ENCODE measurements at places on chromosomes 13 and 19. TPM values are rescaled to one million over a fixed set of nuclear protein-coding genes. Genes with fewer than 3 reads are reported as not detected.

CGB5 gene
- not detected for polyA plus RNA-seq

TBCB gene
- 242 TPM for polyA plus RNA-seq

GRIK5 gene
- polyA plus RNA-seq = 8.9 TPM

LHFPL6 gene
- 33.0 TPM for polyA plus RNA-seq

C13orf46 gene
- polyA plus RNA-seq = not detected

ABHD17A gene
- polyA plus RNA-seq = 65.1 TPM

KCNC3 gene
- 9.1 TPM for polyA plus RNA-seq
